ENCODE measurements at places on chromosomes 7 and 10.

- DNase-seq: no peak
Observed at GRCh38 chr10:22326145-22326702, 5.3 kb downstream of the BMI1 start.

DNA sequence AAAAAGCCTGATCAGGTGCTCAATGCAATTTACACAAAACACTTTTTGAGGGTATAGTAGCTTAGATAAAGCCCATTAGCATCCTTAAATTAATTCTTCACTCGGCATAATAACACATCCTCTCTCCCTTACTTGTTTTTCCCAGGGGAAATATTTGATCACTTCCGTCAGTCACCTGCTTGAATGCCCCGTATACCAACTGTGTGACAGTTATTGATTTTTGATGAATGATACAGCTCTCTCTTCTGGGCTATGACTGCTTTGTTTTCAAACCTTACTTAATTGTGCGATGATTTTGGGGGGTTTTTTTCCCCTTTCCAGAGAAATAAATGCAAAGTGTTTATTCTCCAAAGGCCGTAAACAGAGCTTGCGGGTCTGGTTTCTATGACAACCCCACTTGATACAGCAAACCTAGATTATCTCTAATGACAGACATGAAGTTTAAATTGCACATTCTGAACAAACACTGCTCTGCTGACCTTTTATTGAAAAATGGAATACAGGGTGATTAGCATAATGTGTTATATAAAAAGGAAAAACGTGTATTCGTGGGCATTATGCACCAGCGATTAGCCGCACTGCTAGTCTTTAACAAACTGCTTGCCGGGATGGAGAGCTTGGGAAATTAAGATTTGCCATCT, 78.4 kb upstream of the NANOS1 start:
- no peak for DNase-seq

GRCh38 chr7:38168890-38169570, 9.0 kb upstream of the STARD3NL start:
- no peak for DNase-seq

- no peak for DNase-seq
Observed at GRCh38 chr10:87931836-87932230, 68.4 kb downstream of the PTEN start.
